GM20000 (cell line): ENCODE measurements at places on chromosomes 3 and 15.

GRCh38 chr3:66797889-66798560 lies 200.1 kb upstream of the KBTBD8 start:
- no peak for DNase-seq

GRCh38 chr3:187986514-187986934 lies 167.4 kb upstream of the LPP start:
- no peak for DNase-seq

GRCh38 chr3:4730719-4731118 lies 237.6 kb downstream of the ITPR1 start:
- DNase-seq = no peak

GRCh38 chr15:57114070-57114469 lies 195.6 kb downstream of the TCF12 start:
- no peak for DNase-seq
